ENCODE measurements at places on chromosomes 3 and 15. TPM values are rescaled to one million over a fixed set of nuclear protein-coding genes. Genes with fewer than 3 reads are reported as not detected.

Gene PIK3CA
- 28.6 TPM for total RNA-seq

- no peak for DNase-seq
Observed at GRCh38 chr15:47398132-47398531, 319.2 kb upstream of the SEMA6D start.

DNA sequence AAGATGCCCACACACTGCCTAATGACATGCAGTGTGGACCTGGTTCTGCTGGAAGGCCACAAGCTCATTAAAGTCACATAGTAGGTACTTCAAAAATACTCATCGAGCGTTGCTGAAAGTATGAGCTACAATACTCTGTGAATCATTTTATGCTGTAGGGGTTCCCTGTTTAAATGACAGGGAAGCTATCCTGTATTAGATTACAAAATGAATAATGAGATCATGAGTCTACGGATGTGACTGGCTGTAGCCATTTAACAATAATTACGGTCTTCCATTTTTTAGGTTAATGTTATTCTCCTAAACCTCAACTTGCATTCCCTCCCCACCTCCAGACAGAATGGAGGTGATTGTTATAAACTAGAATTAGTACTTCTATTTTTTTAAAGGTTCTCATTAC lies 128.2 kb upstream of the FAM3D start:
- DNase-seq, result no peak

Gene GABRB3
- not detected for total RNA-seq

Gene ADGRG7
- total RNA-seq, result not detected

GRCh38 chr15:58378241-58379085 lies 53.3 kb upstream of the LIPC start:
- no peak for DNase-seq
